ENCODE measurements at places on chromosomes 5 and 9.

- DNase-seq: no peak
Measured at GRCh38 chr5:106727071-106727470, 943.7 kb downstream of the EFNA5 start.

- DNase-seq: no peak
Measured at GRCh38 chr5:154449786-154450185, 4.0 kb downstream of the SAP30L start.

GRCh38 chr9:13033959-13034693 lies 245.4 kb downstream of the MPDZ start:
- no peak for DNase-seq

DNA sequence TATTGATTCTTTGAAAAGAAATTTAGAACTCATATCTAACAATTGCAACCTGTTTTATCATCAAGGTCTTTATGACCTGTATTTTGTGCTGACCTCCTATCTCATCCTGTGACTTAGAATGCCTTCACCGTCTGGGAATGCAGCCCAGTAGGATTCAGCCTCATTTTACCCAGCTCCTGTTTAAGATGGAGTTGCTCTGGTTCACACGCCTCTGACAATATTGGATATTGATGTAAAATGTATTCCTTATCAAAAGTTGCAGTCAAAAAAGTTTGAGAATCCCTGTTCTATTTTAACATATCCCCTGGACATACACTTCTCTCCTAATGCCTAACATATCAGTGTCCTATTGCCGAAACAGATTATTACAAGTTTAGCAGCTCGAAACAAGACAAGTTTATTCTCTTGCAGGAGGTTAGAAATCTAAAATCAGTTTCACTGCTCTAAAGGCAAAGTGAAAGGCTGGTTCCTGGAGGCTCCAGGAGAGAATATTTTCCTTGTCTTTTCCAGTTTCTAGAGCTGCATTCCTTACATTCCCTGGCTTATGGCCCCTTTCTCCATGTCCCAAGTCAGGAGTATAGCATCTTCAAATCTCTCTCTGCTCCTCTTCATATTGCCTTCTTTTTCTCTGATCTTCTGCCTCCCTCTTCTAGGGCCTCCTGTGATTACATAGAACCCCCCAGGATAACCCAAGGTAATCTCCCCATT lies 31.5 kb upstream of the LVRN start:
- DNase-seq: no peak

- DNase-seq: no peak
Measured at GRCh38 chr9:114025760-114026159, 52.3 kb downstream of the AMBP start.

GRCh38 chr5:113249206-113249605 lies 185.6 kb downstream of the TSSK1B start:
- DNase-seq: no peak

- no peak for DNase-seq
Measured at GRCh38 chr5:54680998-54681397, 163.4 kb downstream of the SNX18 start.

DNA sequence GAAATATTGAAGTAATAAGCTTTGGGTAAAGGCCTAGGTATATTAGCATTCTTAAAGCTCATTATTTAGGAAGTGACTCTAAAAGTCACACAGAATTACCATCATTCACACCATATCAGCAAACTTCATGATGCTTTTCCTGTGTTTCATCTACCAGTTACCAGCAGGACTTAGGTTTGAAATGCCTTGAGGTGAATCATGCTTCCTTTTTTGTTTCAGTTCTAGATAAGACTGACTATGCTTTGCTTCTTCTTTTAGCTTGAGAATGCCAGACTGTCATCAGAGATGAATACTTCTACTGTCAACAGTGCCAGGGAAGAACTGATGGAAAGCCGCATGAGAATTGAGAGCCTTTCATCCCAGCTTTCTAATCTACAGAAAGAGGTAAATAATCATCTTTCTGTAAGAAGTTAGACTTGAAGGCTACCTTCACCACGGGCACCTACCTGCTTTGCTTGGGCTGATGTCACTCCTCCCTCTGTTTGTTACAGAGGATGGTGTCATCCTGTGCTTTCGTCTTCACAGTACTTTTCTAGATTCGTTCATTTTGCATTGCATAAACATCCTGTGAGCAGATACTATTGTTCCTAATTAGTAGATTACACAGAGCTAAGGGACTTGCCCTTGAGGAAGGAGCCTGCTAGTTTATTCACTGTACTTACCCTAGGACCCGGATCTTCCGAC lies 34.7 kb downstream of the LMNB1 start:
- no peak for DNase-seq

GRCh38 chr5:126456217-126456820 lies 33.1 kb downstream of the GRAMD2B start:
- no peak for DNase-seq

- DNase-seq: no peak
Measured at GRCh38 chr5:57832875-57833274, 350.3 kb upstream of the ACTBL2 start.

DNA sequence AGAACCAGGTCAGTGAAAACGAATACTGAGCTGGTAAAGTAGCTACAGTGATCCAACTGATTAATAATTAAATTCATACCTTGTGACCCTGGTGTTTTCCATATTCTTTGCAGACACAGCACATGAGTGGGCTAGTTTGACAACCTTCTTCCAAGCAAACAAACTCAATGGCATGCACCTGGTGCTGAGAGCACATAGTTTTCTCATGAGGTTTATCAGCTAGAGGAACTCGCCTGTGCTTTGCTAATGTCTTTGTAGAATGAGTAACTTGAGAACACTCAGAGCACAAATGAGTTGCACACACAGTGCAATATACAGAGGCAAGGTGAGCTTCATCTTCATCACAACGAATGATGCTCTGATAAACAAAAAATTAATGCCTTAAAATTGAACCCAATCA lies 12.6 kb downstream of the TRIM23 start:
- no peak for DNase-seq

- DNase-seq: no peak
Measured at GRCh38 chr5:127451096-127451495, 66.3 kb upstream of the PRRC1 start.

GRCh38 chr5:149039506-149039905 lies 23.4 kb downstream of the SH3TC2 start:
- no peak for DNase-seq

DNA sequence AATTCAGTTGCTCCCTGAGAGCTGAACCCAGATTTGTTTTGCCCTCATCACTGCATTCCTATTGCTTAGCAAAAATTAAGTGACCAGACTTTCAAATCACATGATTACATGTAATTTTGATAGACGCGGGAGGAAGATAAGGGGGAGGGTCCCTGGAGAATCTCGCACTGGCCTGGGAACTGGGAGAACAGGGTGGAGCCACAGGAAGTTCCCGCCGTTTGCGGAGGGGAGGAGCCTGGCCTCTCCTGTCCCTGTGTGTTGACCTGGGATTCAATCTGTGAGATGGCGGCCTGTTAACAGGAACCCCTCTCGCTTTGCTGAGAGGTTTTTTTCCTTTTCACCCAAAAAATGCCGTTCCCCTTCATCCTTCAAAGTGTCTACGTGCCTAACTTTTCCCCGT lies 142.9 kb upstream of the OR13F1 start:
- DNase-seq: no peak

DNA sequence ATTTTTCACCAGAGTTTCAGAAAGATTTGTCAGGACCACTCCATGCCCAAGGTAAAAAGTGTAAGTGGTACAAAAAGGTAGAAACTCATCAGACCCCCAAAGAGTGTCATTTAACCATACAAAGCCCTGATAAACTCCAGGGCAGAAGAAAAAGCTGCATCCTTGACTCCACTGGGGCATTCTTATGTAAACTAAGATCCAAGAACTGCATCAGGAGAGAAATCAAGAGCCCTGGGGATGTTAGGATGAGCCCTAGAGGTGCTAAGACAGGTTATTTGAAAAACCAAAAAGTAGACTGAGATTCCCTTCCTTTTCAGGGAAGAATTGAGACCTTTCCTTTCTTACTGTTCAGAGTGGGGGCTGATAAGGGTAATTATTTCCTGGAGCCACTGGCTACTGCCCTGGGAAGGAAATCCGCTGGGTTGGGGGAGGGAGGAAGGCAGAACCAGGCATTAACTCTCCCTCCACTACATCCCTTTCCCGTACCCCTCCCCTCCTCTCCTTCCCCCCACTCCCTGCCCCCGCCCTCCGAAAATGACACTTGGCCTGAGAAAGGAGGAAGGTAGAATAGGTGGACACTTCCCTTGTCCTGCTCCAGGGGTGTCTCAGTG lies 54.7 kb downstream of the FXN start:
- no peak for DNase-seq

DNA sequence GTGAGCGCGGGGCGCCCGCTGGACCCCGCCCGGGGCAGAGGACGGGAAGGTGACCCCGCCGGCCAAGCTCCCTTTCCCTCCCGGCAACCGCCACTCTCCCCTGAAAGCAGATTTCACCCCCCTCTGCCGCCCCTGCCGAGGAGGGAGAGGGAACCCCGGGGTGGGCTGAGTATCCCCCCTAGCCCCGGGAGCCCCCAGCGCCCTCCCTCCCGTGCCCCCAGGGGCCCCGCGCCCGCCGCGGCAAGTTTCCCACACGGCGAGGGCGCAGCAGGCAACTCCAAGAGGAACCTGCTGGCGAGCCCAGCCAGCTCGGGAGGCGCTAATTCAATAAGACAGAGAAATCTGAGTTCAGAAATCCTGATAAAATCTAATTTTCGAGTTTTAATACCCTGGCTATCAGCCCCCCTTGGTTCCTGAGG lies 1.6 kb downstream of the NTNG2 start:
- no peak for DNase-seq

- no peak for DNase-seq
Measured at GRCh38 chr5:120091376-120091948, 372.6 kb upstream of the PRR16 start.

GRCh38 chr5:119527351-119527750 lies 75.1 kb downstream of the HSD17B4 start:
- DNase-seq: no peak

- DNase-seq: no peak
Measured at GRCh38 chr9:121499427-121500164, at the start of gene GGTA1. Gene GGTA1 (minus strand): TSS chr9:121499844. CDS start chr9:121467922, 31,922 bp downstream.

DNA sequence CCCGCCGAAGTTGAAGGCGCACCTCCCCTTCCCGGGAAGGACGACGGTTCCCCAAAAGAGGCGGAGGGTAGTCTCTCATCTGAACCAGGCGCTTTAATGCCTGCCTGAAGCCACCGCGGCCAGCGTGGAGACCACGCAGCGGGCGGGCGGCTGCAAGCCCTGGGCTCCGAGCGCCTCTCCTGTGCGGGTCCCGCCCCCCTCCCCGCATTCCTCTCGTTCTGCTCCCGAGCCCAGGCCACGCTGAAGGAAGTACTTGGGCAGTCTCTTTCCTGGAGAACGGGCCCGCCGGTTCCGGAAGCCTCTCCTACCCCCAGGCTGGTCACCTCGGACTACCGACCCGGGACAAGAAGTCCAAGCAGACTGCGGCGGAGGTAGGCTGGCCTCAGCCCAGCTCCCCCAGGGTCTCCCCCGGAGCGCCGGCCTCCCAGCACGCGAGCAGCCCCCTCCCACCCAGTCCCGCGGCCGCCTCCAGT lies 571 bp downstream of the PPIC start:
- DNase-seq: no peak

DNA sequence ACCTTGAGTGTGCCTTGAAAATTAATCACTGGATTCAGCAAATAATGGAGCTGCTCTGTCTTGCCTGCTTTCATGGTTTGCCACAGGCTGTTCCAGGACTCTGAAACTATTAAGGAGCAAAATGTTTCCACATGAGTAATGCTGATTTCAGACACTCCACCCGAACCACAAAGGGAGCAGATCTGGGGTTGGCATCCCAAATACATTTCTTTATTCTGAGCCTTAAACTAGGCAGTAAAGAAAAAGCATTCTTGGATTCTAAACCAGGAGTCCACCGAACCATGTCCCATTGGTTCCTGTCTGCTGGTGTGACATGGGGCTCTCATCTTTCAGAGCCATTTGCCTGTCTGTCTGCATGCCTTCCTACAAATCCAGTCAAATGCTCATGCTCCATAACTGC lies 10.1 kb upstream of the C1QTNF3 start:
- DNase-seq: no peak

DNA sequence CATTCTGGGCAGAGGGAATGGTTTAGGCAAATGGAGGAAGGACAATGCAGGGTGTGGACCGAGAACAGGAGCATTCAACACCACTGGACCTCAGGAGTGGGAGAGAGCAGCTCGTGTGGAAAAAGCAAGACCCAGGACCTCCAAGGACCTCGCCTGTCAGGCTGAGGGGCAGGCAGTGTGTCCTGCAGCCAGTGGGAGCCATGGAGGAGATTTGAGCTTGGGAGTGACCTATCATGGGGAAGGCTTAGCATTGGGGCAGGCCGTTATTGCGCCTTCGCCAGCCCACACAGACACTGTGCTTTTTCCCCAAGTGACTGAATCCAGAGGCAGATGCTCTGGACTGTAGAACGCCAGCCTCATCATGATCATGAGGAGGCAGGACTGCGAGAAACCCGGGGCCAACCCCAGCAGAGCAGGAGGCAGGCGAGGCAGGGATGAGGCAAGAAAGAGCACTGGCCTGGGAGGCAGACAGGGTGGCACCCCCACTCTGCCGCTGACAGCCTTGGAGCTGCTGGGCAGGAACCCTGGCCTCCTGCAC lies 3.3 kb downstream of the CDHR2 start:
- DNase-seq: no peak

All from stimulated activated CD4-positive, alpha-beta T cell treated with anti-CD3 and anti-CD28 coated beads, Interleukin-1b, Interleukin-23, amount 100 ng/mL, for 1 hour (primary cell).